Chondrocyte (in vitro differentiated cells): ENCODE measurements at places on chromosomes 16 and 17. TPM values are rescaled to one million over a fixed set of nuclear protein-coding genes. Genes with fewer than 3 reads are reported as not detected.

The LGALS9B gene
- total RNA-seq = not detected in 3 replicates

The TMC6 gene
- 12.4 to 19.6 TPM (median 17.5 TPM) in 3 replicates for total RNA-seq

The MYADML2 gene
- total RNA-seq = not detected in 3 replicates

The WNT3 gene
- total RNA-seq = 4.1 to 5.2 TPM (median 4.9 TPM) in 3 replicates

The TEX19 gene
- total RNA-seq = not detected in 3 replicates

The PLXDC1 gene
- total RNA-seq = 11.1 to 40.5 TPM (median 37.4 TPM) in 3 replicates

The CETP gene
- not detected in 3 replicates for total RNA-seq

The CDH5 gene
- not detected in 3 replicates for total RNA-seq

The METTL9 gene
- 77.1 to 88.6 TPM (median 82.8 TPM) in 3 replicates for total RNA-seq

The KRT40 gene
- not detected in 3 replicates for total RNA-seq

The TPSD1 gene
- not detected in 3 replicates for total RNA-seq

The CSHL1 gene
- 0.68 TPM in 1 of 3 replicates, not detected in the others for total RNA-seq

The PRSS33 gene
- total RNA-seq = not detected in 3 replicates

The SLC35G6 gene
- not detected in 3 replicates for total RNA-seq

The KRTAP1-5 gene
- not detected in 3 replicates for total RNA-seq

The PIK3R6 gene
- not detected in 3 replicates for total RNA-seq

The NHLRC4 gene
- not detected in 3 replicates for total RNA-seq

The MLLT6 gene
- 44.9 to 64.2 TPM (median 50.0 TPM) in 3 replicates for total RNA-seq

The CNGB1 gene
- not detected in 3 replicates for total RNA-seq

The HCRT gene
- not detected in 3 replicates for total RNA-seq

The ITGAD gene
- total RNA-seq = not detected in 3 replicates

The TMEM238L gene
- not detected in 3 replicates for total RNA-seq

The BEAN1 gene
- 3.1 to 4.1 TPM (median 3.7 TPM) in 3 replicates for total RNA-seq

The RGS11 gene
- 20.3 to 23.2 TPM (median 21.0 TPM) in 3 replicates for total RNA-seq

The NIP7 gene
- 17.2 to 28.8 TPM (median 18.6 TPM) in 3 replicates for total RNA-seq

The OR4D1 gene
- not detected in 3 replicates for total RNA-seq

The CRYM gene
- total RNA-seq = not detected in 3 replicates

The LGALS9C gene
- total RNA-seq = not detected in 3 replicates

The HS3ST2 gene
- total RNA-seq = not detected in 3 replicates

The SLC5A11 gene
- total RNA-seq = not detected in 3 replicates

The ITPRIPL2 gene
- 64.1 to 65.3 TPM (median 65.0 TPM) in 3 replicates for total RNA-seq

The KIF19 gene
- not detected in 3 replicates for total RNA-seq
